ENCODE measurements at places on chromosomes 12 and 14.

GRCh38 chr14:101834800-101835547 lies 73.5 kb downstream of the PPP2R5C start:
- peaks cover 28% of the 10 kb centered on the region for H3K4me1 ChIP-seq
- no peaks in the 10 kb centered on the region for H3K27me3 ChIP-seq
- peak overlapping the region; percentile 31 for H3K27ac ChIP-seq
- H3K4me3 ChIP-seq: no peak overlapping the region
- H3K36me3 ChIP-seq: peaks cover 10% of the 10 kb centered on the region
- no peak for DNase-seq

- DNase-seq: no peak
- H3K27me3 ChIP-seq: no peaks in the 10 kb centered on the region
- no peak overlapping the region for H3K27ac ChIP-seq
- H3K4me1 ChIP-seq: peaks cover 3% of the 10 kb centered on the region
- no peaks in the 10 kb centered on the region for H3K36me3 ChIP-seq
- no peak overlapping the region for H3K4me3 ChIP-seq
Measured at GRCh38 chr12:91307957-91308670, 125.5 kb upstream of the DCN start.

DNA sequence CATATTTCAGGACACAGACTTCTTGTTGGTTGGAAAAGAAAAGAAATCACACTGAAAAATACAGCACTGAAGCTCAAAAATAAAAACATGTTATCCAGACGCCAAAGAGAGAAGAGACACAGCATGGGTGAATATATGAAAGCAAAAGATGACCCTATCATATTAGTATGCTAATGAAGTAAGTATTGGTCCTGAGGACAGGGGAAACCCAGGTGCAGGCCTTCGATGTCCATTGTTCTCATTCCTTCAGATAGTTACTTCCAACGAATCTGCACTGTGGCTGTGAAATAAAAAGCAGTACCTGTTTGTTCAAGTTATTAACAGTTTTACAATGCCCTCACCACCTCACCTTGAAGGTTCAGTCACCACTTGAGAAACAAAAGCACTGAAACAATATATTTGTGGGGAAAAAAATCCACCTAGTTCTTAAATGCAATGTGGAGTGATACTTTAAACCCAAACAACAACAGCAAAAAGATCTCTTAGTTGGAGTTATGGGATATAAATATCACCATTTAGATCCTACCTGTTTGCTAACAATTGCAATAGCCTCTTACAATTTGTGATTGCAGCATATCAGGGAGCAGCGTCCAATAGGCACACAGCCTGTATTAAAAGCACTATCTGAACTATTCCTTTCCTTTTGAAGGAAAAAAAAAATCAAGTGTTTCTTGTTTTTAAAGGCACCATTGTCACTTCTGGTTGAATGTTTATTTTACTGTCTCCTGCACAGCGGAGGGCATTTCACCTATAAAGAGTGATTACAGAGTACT lies 188.1 kb downstream of the BCAT1 start:
- no peaks in the 10 kb centered on the region for H3K27me3 ChIP-seq
- H3K27ac ChIP-seq: no peak overlapping the region
- no peaks in the 10 kb centered on the region for H3K36me3 ChIP-seq
- DNase-seq: no peak
- H3K4me3 ChIP-seq: no peak overlapping the region
- H3K4me1 ChIP-seq: no peaks in the 10 kb centered on the region

- H3K27ac ChIP-seq: peak overlapping the region; percentile 83
- no peaks in the 10 kb centered on the region for H3K27me3 ChIP-seq
- no peak overlapping the region for H3K4me3 ChIP-seq
- H3K4me1 ChIP-seq: peaks cover 2% of the 10 kb centered on the region
Measured at GRCh38 chr12:68761901-68762630, 16.1 kb downstream of the SLC35E3 start.

DNA sequence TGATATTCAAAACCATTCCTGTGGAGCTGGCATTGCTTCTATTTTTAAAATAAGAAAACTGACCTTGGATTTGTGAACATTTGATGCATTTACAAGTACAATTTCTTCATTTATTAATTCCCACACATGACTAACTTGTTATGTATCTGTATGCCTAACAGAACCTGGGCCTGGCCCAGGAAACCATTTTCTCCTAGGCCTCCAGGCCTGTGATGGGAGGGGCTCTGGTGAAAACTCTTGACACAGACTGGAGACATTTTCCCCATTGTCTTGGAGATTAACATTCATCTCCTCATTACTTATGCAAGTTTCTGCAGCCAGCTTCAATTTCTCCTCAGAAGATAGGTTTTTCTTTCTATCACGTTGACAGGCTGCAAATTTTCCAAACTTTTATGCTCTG lies 42.0 kb downstream of the GLIPR1L2 start:
- H3K27ac ChIP-seq: no peak overlapping the region
- no peak for DNase-seq
- no peak overlapping the region for H3K4me3 ChIP-seq
- H3K27me3 ChIP-seq: no peaks in the 10 kb centered on the region

DNA sequence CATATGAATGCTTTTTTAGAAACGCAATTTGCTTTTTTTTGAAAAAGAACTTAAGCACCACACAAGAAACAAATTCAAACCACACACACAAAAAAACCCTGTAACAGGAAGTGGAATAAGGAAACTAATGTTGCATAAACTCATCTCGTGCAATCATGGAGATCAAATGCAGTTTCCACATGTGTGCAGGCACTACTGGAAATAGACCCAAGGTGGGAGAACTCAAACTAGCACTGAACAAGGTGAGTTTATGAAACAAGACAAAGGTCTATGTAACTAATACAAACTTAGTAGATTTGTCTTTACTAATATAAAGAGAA lies 17.5 kb downstream of the NIN start:
- H3K4me3 ChIP-seq: peak overlapping the region; percentile 80
- H3K27ac ChIP-seq: peak overlapping the region; percentile 88
- H3K36me3 ChIP-seq: peaks cover 17% of the 10 kb centered on the region
- DNase-seq: no peak
- no peaks in the 10 kb centered on the region for H3K27me3 ChIP-seq
- peaks cover 39% of the 10 kb centered on the region for H3K4me1 ChIP-seq

- no peak overlapping the region for H3K4me3 ChIP-seq
- no peak overlapping the region for H3K27ac ChIP-seq
- H3K36me3 ChIP-seq: no peaks in the 10 kb centered on the region
- peaks cover 6% of the 10 kb centered on the region for H3K4me1 ChIP-seq
- peaks cover 10% of the 10 kb centered on the region for H3K27me3 ChIP-seq
Measured at GRCh38 chr12:131105736-131106348, 152.1 kb downstream of the ADGRD1 start.

DNA sequence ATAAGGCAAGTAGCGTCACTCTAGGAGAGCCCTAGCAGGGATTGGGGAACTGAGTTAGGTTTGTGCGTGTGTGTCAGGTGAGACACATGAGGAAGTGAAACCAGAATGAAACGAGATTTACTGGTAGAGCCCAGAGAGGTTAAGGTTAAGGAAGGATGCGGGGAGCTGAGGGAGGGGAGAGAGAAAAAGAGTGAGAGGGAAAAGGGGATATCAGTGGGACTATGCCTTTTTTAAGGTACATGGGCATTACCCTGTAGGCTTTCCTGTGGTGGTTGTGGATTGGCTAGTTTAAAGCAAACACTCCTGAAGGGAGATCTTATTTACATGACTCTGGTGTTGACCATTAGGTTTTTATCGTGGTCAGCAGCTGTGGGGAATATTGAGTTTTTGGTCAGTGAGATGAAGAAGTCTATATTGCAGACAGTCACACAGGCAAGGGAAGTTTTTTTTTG lies 13.9 kb downstream of the ZDHHC17 start:
- peaks cover 19% of the 10 kb centered on the region for H3K4me1 ChIP-seq
- peak overlapping the region; percentile 8 for H3K4me3 ChIP-seq
- peaks cover 15% of the 10 kb centered on the region for H3K36me3 ChIP-seq
- peak; percentile 40 for DNase-seq
- H3K27me3 ChIP-seq: no peaks in the 10 kb centered on the region

DNA sequence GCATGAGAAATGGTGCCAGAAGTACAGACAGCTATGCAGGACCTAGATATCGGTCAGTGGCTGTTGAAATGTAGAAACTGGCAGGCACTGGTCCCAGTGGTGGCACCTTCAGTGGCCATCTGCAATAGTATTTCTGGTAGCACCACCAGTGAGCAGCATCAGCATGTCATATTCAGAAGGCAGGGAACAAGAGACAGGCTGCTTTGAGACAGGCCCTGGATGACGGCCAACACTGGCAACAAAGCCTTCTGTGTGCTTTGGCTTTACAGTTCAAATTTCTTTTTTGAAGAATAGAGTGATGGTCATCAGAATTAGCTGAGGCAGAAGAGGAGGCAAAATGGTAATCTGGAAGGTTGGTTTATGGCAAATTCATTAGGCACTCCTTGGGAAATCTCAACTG lies 273.4 kb upstream of the SLC16A7 start:
- no peak for DNase-seq
- H3K4me3 ChIP-seq: no peak overlapping the region
- no peak overlapping the region for H3K27ac ChIP-seq
- H3K36me3 ChIP-seq: no peaks in the 10 kb centered on the region

GRCh38 chr14:96081767-96082400 lies 42.7 kb downstream of the C14orf132 start:
- H3K27me3 ChIP-seq: peaks cover 3% of the 10 kb centered on the region
- no peak for DNase-seq
- H3K27ac ChIP-seq: no peak overlapping the region
- no peaks in the 10 kb centered on the region for H3K4me1 ChIP-seq

DNA sequence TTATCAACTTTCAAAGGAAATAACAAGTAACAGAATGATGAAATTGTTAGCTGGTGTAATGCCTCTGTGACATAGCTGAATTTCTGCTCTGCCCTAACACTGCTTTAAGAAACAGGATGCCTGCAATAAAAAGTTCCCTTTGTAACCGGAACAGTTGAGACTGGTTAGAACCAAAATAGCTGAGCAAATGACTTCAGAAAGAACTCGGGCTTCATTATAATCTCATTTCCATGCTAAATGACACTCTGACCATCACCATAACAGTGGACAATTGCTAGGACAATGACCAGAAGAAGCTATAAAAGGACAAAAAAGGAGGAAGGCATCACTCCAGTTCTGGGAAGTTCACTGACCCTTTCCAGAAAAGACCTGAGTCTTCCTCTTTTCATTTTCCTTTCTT lies 23.5 kb upstream of the PYGL start:
- no peaks in the 10 kb centered on the region for H3K36me3 ChIP-seq
- DNase-seq: no peak
- H3K27ac ChIP-seq: no peak overlapping the region
- H3K4me1 ChIP-seq: no peaks in the 10 kb centered on the region
- peaks cover 10% of the 10 kb centered on the region for H3K27me3 ChIP-seq

DNA sequence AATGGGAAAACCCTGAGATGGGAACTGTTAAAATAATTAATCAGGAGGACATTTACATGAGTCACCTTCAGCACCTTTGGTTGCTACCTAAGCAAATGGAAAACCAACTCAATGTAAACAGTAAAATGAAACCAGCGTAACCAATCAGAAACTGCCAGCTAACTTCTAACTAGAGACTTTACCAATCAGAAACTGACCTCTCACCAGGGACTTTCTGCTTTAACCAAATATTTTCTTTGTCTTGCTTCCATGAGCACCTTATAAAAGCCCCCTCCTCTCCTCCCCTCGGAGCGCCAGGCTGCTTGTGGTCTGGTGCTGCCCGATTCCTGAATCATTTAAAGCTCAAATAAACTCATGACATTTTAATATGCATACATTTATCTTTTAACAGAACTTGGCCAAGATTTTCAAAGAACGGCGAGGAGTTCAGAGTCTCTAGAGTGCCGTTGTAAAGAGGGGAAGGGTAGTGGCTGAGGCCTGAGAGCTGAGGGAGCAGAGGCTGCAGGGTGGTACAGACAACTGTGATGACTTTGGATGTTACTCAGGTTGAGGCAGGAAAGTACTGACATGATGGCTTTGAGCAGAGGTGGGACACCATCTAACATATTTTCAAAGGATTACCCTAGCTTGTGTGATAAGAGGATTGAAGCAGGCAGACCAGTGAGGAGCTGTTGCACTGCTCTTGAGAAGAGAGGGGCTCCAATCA lies 183.6 kb downstream of the CRADD start:
- H3K36me3 ChIP-seq: peaks cover 16% of the 10 kb centered on the region
- H3K4me1 ChIP-seq: peaks cover 2% of the 10 kb centered on the region
- no peak overlapping the region for H3K27ac ChIP-seq
- no peak for DNase-seq
- H3K27me3 ChIP-seq: no peaks in the 10 kb centered on the region

GRCh38 chr12:125331342-125332052 lies 266.3 kb downstream of the AACS start:
- DNase-seq: no peak
- H3K27ac ChIP-seq: no peak overlapping the region
- H3K4me3 ChIP-seq: no peak overlapping the region
- H3K27me3 ChIP-seq: peaks cover 26% of the 10 kb centered on the region
- H3K36me3 ChIP-seq: peaks cover 1% of the 10 kb centered on the region

DNA sequence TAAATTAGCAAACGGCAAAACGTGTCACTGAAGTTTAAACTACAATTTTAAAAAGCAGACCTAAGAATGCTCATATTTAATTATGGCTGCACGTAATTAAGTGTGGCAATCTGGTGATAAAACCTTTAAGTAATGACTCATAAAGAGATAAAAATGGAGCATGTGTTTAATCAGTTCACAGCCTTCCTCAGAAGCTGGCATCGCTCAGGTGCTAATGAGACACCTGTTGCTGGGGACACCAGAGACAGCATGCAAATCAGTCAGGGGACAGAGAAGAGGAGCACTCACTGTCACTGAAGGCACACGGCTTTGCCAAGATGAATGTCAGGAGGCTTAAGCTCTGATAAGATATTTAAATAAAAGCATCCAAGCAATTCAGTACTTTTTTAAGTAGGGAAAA lies 840.3 kb downstream of the GALC start:
- no peaks in the 10 kb centered on the region for H3K36me3 ChIP-seq
- DNase-seq: no peak
- no peaks in the 10 kb centered on the region for H3K4me1 ChIP-seq
- no peak overlapping the region for H3K4me3 ChIP-seq

DNA sequence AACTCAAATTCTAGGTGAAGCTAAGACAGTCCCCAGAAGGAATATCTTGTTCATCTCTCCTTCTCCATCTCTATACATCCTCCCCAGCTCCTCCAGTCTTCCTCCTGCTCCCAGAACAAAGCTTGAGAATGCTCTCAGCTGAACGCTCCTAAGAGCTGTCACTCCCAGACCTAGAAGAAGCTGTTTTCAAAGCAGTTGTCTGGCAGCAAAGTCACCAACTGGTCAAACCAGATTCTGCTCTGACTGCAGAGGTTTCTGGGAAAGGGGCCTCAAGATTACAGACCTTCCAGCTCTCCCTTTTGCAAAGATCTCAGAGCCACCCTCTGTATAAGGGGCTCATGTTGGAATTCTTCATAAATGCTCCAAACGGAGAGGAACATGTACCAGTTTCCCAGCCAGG lies 9.6 kb upstream of the HSPB8 start:
- no peak for DNase-seq
- no peaks in the 10 kb centered on the region for H3K36me3 ChIP-seq
- H3K4me1 ChIP-seq: no peaks in the 10 kb centered on the region
- H3K27ac ChIP-seq: no peak overlapping the region

DNA sequence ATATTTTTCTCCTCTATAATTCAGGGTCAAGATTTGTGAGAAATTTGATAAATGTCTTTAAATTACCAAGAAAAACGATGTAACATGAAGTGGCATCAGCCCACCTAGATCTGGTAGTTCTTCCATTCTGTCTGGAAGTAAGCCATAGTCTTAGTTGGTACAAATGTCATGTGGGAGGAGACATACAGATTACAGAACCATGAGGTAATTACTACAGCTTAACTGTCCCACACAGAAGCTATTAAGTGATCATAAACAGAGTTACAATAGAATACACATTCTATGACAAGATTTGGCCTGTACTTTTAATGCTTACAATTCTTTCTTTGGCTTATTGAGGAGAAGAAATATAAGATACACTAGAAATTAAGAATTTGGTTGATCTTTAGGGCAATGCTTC lies 13.7 kb upstream of the SIX1 start:
- H3K27me3 ChIP-seq: peaks cover 15% of the 10 kb centered on the region
- H3K27ac ChIP-seq: no peak overlapping the region
- DNase-seq: no peak
- H3K4me3 ChIP-seq: no peak overlapping the region
- H3K36me3 ChIP-seq: no peaks in the 10 kb centered on the region

Measured in memory B cell (primary cell).